Cortex of kidney (tissue), 1 donor: ENCODE measurements at places on chromosomes 13 and 19.

DNA sequence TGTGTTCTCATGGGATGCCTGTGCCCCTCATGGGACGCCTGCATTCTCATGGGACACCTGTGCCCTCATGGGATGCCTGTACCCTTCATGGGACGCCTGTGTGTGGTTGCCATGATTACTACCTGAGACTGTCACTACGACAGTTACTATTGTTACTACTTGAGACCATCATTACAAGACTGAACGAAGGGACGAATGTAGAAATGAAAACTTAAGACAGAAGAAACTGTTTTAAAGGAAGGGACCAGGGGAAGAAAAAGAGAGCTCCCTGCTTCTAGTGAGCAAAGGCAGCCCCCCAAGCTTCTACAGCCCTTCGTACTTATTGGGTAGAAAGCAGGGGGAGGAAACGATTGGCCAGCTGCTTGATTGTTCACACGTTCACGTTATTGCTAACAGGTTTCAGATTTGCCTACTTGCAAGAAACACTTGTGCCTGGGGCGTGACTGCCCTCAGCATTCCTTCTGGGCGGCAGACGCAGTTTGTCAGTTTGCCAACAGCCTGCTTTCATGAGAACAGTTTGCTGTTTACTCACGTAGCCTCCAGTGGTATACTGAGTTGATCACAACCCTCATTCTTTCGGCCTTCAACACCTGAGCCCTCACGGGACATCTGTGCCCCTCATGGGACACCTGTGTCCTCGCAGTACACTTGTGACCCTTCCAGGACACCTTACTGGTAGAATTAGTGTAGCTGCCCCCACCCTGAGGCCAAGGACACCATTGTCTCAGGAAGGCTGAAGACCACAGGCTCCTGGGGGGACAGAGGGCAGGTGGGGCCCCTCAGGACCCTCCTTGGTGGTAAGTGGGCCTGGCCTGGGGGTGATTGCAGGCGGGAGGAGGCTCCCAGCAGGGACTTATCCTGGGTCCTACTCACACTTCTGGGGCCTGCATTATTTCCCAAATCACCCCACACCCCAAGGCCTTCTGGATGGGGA lies 2.5 kb upstream of the S1PR4 start:
- no peak for DNase-seq

- DNase-seq, result no peak
Observed at GRCh38 chr19:50419022-50419579, 363 bp downstream of the SPIB start.

DNA sequence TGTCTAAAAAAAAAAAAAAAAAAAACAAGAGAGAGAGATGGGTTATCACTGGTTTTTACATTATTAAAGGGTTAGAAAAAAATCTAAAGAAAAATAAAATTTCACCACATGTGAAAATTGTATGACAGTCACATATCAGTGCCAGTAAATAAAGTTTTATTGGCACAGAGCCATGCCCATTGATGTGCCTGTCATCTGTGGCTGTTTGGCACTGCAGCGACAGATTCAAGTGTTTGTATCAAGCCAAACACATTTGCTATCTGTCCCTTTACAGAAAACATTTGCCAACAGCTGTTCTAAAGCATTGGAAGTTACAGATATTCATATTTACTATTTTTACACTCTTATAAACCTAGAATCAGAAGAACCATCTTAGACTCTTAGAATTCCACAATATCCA lies 16.3 kb downstream of the FCHO1 start:
- no peak for DNase-seq

DNA sequence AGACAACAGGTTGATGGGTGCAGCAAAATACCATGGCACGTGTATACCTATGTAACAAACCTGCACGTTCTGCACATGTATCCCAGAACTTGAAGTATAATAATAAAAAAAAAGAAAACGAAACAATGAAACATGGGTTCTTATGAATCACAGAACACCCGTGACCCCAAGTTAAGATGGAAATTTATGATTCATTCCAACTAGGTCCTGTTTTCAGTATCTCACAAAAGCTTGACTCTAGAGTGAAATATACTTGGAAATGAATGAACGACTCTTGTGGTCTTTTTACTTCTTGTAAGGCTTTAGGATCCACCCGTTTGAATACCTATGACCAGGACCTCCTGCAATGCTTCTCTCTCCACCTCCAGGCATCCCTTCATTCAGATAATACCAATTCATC lies 3.5 kb upstream of the LILRB4 start:
- DNase-seq, result no peak

DNA sequence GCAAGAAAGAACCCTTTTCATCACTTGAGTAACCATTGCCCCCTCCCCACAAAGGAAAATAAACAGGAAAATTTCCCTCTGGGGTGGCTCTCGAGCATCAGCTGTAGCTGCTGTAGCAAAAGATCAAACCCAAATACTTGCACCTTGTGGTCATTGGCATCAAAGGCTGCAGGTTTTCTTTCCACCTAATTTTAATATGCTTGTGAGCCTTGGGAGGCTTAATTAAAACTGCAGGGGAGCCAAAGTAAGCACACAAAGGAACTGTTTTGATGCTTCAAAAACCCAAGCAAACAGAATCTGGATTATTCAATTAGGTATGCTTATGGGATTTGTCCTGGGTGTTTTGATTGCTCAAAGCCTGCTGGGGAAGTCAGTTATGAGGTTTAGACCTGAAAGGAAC lies 119.5 kb downstream of the SHISA2 start:
- no peak for DNase-seq
